IPS DF 6.9 (cell line): ENCODE measurements at places on chromosomes 3 and 15.

- DNase-seq = no peak
Observed at GRCh38 chr15:49155834-49156627, 632 bp upstream of the COPS2 start.

DNA sequence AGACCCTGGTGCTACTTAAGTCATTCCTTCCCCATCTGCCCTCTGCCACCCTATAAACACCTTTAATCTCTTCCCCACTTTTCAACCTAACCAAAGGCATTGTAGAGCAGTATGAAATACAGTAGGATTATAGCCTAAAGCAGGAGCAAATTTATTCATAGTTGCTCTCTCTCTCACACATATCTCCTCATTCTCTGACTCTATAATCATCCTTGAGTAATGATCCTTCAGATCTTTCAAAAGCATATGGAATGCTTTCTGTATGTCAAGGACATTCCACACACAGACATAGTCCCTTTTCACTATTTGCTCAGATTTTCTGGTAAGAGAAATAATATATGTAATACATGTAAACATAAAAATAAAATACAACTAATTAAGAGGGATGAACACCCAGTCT lies 54.1 kb downstream of the TRPC1 start:
- DNase-seq = no peak

DNA sequence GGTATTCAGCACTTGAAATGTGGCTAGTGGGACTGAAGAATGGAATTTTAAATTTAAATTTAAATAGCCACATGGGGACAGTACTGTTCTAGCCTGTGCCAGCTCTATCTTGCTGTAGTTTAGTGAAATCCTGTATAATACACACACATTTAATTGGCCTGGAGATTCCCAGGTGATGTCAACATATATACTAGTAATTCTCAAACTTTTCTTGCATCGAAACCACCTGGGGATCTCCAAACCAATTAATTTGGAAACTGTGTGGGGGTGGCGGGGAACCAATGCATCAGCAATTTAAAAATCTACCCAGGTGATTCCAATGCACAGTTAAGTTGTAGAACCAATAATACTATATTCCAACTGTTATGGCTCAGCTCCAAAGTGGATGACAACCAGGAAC lies 228.9 kb upstream of the MRPL3 start:
- DNase-seq = no peak

- no peak for DNase-seq
Observed at GRCh38 chr15:38587214-38587613, 22.6 kb upstream of the RASGRP1 start.

- DNase-seq = no peak
Observed at GRCh38 chr15:41474941-41475340, 18.7 kb upstream of the ITPKA start.

DNA sequence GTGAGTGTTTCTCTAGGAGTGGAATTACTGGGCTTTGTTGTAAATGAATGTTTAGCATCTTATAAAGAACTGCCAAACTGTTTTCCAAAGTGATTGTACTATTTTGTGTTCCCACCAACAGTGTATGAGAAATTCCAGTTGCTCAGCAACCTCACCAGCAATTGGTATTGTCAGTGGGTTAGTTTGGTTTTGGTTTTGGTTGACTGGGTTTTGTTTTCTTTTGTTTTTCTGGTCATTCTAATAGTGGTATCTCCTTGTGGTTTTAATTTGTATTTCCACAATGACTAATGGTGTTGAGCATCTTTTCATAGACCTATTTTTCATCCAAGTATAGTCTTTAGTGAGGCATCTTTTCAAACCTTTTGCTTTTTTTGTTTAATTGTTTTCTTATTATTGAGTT lies 27.1 kb downstream of the FILIP1L start:
- no peak for DNase-seq

GRCh38 chr15:95872366-95872771 lies 458.1 kb upstream of the NR2F2 start:
- DNase-seq = no peak

GRCh38 chr3:10173095-10173925 lies 8.6 kb downstream of the IRAK2 start:
- no peak for DNase-seq

DNA sequence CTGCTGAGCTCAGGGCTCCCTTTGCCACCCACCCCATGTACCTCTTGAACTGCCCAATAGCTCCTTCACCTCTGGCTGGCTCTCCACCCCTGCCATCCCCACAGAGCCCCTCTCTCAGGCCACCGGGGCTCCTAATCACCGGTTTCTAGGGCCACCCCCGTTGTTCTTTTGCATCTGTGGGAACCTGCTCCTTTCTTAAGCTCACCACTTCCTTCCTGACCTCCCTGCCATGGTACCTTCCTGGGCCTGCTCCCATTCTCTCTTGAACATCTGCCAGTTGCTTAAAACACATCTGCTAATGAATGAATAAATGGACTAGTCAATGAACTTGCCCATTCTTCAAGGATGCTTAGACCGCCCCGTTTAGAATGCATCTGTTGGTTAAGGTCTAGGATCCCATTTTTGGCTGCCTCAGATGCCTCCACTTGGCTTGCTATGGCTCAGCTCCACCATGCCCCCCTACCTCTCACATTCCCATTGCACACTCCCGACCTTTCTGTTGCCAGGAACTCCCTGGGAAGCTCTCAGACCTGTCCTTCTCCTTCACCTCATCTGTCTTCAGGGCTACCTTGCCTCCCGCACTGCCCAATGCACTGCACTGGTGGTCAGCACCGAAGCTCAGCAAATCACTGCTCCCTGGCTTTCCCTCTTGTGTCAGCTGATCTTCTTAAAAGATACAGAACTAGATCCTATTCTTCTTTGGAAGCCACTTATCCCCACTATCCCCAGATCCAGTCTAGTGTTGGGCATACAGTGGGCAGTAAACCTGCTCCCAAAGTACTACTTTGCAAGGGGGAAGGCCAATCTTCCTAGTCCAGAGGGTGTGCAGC lies 9.1 kb downstream of the AMOTL2 start:
- no peak for DNase-seq

DNA sequence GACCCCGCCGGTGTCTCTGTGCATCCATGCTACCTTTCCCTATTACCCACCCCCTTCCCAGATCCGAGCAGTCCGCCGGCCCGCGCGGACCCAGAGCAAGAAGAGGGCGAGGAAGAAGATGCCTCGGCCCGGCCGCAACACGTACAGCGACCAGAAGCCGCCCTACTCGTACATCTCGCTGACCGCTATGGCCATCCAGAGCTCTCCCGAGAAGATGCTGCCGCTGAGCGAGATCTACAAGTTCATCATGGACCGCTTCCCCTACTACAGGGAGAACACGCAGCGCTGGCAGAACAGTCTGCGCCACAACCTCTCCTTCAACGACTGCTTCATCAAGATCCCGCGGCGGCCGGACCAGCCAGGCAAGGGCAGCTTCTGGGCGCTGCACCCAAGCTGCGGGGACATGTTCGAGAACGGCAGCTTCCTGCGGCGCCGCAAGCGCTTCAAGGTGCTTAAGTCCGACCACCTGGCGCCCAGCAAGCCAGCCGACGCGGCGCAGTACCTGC lies 788 bp downstream of the FOXB1 start:
- DNase-seq = no peak

DNA sequence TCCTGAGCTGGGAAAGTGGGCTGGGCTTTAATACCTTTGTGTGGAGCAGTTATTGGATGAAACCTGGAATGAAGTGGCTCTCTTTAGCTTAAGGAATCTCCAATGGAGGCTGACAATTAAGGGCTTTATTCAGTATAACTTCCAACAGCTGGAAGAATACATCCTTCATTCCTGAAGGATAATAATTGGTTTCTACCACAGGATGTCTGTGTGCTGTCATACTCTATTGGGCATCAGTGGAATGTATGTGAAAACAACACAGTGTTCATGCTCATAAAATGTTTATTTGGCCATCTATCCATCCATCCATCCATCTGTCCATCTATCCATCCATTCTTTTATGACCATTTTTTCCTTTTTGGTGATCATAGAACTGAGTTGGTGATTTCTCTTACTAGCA lies 220.7 kb upstream of the GAP43 start:
- no peak for DNase-seq

GRCh38 chr3:65877160-65877559 lies 161.6 kb downstream of the MAGI1 start:
- no peak for DNase-seq

- DNase-seq = no peak
Observed at GRCh38 chr15:31605467-31605931, 278.9 kb downstream of the KLF13 start.

DNA sequence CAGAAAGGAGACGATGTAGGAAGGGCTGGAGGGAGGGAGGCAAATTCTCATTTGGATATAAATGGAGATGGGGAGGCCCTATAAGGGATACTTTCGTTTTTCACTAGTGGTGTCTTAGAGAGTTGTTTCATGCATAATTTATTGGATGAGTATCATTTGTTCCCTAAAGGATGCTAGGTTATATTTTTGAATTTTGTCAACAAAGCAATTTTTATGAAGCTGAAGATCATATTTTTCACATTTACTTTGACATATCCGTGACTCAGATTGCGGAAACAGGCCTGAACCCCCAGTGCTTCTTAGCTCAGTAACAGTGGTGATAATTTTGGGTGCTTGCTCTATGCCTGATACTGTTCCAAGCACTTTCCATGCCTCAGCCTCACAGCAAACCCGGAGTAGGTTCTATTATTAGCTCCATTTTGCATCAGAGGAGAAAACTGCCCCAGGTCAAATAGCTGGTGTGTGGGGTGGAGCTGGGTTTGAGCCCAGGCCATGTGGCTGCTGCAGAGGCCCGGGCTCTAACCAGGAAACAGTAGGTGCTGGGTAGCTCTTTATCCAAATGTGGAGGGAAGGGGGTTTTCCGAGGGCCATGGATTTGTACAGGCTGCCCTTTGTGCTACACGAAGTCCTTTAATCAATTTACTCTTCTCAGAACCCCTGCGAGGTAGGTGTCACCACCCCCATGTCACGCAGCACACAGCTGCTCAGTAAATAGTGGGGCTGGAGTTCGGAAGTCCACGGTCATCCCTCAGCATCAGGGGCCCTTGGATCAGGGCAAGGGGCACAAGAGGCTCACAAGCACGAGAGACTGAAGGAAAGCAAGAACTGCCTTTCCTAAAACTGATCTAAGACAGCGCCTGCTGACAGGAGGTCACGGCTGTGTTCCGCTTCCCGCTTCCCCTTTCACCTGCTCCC lies 99.1 kb downstream of the SLC49A4 start:
- no peak for DNase-seq

- DNase-seq = no peak
Observed at GRCh38 chr3:157500232-157500631, 3.0 kb downstream of the VEPH1 start.

DNA sequence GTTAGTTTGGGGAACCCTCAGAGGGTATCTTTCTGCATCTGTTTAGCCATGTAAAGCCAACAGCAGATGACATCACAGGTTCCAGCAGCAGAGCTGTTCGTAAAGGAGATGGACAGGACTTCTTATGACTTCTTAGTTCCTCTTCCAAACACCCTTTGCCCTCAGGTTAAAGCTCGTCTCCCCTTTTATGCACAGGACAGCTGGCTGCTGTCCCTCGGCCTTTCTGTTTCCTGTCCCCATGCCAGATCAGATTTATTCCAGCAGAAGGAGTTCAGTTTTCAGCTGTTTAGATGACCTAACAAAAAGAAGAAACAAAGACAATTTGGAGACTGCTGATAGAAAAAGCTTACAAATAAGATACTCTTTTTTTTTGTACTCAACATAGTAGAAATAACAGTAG lies 45.1 kb downstream of the SEC22A start:
- DNase-seq = no peak

GRCh38 chr15:44529864-44530604 lies 6.9 kb upstream of the EIF3J start:
- no peak for DNase-seq

- DNase-seq = no peak
Observed at GRCh38 chr3:11021611-11022011, 29.1 kb downstream of the SLC6A1 start.

- no peak for DNase-seq
Observed at GRCh38 chr3:31105438-31106077, 211.1 kb upstream of the GADL1 start.

DNA sequence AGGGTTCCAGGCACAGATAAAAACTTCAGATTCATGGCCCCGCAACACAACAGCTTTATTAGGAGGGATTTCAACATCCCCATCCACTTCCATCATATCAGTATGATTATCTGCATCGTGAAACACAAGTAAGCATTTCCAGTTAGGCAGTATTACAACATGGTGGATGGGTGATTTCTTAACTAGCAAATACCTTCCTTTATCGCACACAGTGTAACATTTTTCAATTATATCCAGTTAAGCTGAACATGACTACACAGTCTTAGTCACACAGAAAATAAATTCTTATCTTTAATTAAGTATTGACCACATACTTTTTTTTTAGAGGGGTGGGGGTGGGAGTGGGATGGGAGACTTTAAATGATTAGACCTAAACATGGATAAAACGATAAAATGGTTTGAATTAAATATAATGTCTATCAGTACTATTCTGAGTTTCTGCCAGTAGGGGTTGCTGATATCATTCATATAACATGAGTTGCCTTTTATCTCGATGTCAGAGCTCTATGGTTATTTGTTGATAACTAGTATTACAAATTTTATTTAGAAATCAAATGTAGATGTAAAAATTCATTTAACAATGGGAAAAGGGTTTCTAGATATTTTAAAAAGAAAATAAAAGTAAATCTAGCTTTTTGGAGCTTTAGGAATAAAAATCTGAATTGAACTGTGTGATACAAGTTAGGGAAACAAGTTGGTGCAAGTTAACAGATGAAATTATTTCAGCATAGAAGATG lies 146.6 kb downstream of the TBL1XR1 start:
- DNase-seq = no peak

DNA sequence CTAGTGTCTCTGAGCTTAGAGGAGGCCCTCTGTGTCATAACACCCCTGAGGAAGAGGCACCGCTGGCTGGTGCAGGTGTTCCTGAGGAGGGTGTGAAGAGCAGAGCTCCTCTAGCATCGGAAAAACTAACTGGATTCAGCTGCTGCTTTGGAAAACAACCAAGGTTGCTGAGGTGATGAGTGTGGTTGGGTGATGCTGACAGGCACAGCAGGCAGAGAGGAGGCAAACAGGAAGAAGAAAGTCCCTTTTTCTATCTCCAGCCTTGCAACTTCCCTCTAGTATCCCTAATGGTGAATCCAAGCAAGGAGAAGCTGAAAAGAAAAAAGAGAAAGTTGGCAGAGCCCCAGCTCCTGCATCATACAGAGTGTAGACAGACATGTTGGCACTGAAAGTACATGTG lies 3.8 kb upstream of the OR4F15 start:
- DNase-seq = no peak

GRCh38 chr3:123385981-123386380 lies 62.9 kb downstream of the ADCY5 start:
- no peak for DNase-seq

- DNase-seq = no peak
Observed at GRCh38 chr3:119380697-119381096, 82.7 kb downstream of the TMEM39A start.

DNA sequence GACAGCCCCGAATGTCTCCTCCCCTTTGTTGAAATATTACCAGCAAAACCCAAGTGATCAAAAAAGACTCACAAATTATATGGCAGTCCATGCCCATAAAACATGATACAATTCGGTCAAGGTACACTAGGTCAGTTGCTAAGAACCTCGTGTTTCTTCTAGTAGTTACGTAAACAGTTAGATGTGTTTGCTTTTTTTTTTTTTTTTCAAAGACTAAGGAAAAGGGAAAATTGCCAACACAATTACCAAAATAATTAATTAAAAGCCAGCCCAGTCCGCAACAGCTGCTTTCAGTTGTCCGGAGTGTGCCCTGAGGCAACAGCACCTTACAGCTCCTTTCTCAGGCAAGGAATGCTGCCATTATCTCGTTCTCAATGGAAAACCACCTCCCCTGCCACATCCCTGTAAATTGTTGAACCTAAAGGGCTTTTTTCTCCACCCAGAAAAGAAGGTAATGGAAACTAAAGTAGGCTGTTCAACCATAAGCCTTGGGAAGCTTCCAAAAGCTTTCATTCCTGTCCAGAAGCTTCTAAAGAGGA lies 129.2 kb upstream of the TSC22D2 start:
- DNase-seq = no peak

GRCh38 chr3:51876186-51876585 lies 785 bp upstream of the IQCF5 start:
- DNase-seq = no peak
